ENCODE measurements at places on chromosomes 1 and 21.

- no peak for DNase-seq
Observed at GRCh38 chr1:232965912-232966217, 15.5 kb downstream of the NTPCR start.

DNA sequence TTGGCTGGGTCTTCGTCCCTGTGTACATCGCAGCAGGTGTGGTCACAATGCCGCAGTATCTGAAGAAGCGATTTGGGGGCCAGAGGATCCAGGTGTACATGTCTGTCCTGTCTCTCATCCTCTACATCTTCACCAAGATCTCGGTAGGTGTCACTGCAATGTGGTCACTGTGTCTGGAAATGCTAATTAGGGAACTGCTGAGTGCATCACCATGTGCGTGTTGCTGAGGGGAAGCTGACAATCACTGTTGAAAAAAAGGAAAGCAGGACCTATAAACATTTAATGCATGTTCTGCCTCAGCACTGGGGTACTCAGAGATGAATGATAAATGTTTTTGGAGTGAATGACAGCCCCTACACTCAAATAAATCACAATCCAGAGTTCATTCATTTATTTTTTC is 6.8 kb downstream of the SLC5A9 start:
- DNase-seq = no peak

- no peak for DNase-seq
Observed at GRCh38 chr1:86114236-86114635, 42.3 kb downstream of the COL24A1 start.

DNA sequence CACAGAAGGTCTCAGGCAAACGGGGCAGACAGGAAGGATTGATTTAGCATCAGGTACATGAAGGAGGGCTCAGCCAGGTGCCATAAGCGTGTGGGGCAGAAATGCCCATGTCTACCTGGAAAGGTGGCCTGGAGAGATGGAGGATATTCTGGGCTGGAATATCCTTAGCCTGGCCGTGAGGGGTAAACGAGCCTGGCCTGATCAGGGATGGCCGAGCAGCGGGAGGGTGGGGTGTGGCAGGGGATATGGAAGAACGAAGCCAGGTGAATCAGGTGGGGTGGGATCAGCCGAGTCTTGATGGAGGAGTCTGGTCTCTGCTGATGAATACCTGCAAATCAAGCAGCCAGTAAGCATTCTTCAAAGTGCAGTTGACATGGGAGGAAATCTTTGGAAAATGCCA is 35.5 kb upstream of the TTC22 start:
- no peak for DNase-seq

- DNase-seq = no peak
Observed at GRCh38 chr1:86618358-86618757, 71.5 kb downstream of the CLCA4 start.

DNA sequence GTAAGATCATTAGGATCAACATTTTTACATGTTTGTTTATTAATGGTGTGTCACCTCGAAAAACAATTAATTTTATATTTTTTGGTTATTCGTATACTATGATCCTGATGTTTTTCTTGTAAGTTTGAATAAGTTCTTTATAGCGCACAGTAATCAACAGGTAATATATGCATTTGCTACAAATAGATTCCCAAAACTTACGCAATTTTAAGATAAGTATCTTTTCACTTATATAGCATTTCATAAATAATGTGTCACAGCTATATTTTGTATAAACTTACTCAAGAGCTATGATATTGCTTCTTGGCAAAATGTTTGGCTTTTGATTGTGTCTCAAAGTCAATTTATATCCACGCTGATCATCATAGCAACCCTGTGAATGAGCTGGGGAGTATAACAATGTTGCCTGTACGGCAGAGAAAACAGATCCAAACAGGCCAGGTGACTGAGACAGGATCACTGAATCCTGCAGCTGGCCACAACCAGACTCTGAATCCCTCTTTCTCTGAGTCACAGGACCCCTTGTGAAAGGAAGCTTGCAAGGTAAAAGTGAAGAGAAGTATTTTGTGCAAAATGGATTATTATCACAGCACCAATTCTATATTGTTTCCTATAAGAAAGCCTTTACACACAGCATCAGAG is 48.6 kb downstream of the GNG12 start:
- no peak for DNase-seq
